Pulmonary artery endothelial cell (primary cell): ENCODE measurements at places on chromosomes 6 and 20.

DNA sequence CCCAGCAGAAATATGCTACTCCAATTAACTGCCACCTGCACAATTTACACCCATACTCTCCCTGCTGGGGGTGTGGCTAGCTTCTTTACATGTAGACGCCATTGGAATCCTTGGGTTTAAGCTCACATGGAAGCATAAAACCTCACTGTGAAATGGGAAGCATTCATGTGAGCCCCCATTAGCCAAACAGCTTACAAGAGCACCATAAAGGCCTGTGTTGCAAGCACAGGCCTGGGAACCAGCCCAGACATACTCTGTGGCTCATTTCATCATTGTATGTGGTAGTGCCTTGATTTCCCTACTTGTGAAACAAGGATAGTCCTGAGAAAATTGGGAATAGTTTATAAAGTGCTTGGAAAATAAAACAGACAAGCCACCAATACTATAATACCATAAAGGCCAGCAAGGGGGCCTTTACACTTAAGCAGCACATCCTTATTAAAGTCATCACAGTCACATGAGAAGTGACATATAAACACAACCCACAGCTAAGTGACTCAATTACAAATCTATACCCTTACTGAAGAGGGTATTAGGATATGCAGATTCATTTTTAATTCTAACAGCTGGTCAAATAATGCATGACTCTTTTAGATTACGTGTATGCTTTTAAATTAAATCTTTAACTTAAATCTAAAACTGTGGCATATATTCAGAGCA lies 6.8 kb downstream of the ADNP start:
- DNase-seq, result no peak

- no peak for DNase-seq
These were observed 90.7 kb upstream of the CCDC28A start for GRCh38 chr6:138682704-138683527.

- DNase-seq, result no peak
These were observed 84.1 kb downstream of the RNF217 start for GRCh38 chr6:125046107-125046925.

GRCh38 chr6:137677709-137678108 lies 183.5 kb upstream of the OLIG3 start:
- DNase-seq, result no peak

- DNase-seq, result no peak
These were observed 8.7 kb downstream of the ZNF335 start for GRCh38 chr20:45963059-45964005.

GRCh38 chr20:43752561-43753301 lies 25.9 kb upstream of the GTSF1L start:
- DNase-seq, result no peak

- peak; percentile 19 for DNase-seq
These were observed 127.5 kb downstream of the PKHD1 start for GRCh38 chr6:51959744-51960383.

- no peak for DNase-seq
These were observed 23.1 kb downstream of the GNAS start for GRCh38 chr20:58875541-58876134.

DNA sequence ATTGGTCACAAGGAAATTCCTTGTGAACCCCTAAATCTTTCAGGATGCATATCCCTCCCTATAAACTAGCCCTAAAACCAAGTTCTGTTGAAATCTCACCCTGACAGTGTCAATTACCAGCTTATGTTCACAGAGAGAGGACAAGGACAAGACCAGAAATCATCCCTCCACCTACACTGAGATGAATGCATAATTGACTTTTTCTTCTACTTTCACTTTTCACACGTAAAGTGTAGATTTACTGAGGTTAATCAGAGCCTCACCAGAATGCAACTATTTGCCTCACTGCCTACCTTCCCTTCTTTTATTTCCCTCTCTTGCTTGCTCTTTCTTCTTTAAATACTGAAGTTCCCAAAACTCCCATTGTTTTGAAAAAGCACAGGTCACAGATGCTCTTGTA lies 15.3 kb upstream of the NKAIN2 start:
- DNase-seq, result no peak

DNA sequence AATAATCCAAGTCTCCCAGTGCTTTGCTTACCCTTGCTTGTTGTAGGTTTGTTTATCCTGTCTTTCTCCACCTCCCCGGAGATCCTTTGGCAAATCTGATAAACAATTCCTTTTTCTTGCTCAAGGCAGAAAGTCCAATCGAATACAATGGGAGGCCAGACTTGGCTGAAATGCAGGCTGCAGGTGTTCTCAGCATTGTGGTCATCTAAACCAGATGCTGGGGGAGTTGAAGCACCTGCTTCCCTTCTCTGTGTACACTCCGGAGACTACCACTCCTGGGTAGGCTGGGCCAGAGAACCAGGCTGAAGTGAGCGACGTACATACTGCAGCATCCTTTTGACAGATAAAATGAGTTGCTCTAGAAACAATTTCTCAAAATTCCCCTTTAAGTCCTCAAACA lies 82.6 kb upstream of the PREP start:
- DNase-seq, result no peak

GRCh38 chr6:161745594-161746141 lies 471.8 kb upstream of the AGPAT4 start:
- DNase-seq, result no peak

DNA sequence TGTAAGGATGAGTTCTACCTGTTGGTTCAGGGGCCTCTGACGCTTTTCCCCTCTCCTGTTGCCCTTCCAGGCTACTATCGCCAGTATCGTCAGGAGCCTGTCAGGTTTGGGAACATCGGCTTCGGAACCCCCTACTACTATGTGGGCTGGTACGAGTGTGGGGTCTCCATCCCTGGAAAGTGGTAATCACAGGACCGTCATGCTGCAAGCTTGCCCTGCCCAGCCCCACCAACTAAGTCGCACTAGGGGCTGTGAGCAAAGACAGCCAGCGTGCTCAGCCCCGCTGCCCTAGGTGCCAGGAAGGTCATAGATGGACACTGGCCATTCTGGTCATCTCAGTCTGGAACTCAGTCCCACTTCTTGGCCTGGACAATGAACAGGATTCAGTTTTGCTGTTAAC lies 102.1 kb downstream of the FNDC1 start:
- no peak for DNase-seq

- DNase-seq, result no peak
These were observed 88.3 kb downstream of the ANKRD60 start for GRCh38 chr20:58139849-58140786.

- DNase-seq, result no peak
These were observed 10.7 kb upstream of the TP53INP2 start for GRCh38 chr20:34693414-34693813.

- DNase-seq, result no peak
These were observed 66.2 kb upstream of the SNX9 start for GRCh38 chr6:157756708-157757429.

GRCh38 chr6:41559655-41560427 lies 13.7 kb downstream of the FOXP4 start:
- no peak for DNase-seq

DNA sequence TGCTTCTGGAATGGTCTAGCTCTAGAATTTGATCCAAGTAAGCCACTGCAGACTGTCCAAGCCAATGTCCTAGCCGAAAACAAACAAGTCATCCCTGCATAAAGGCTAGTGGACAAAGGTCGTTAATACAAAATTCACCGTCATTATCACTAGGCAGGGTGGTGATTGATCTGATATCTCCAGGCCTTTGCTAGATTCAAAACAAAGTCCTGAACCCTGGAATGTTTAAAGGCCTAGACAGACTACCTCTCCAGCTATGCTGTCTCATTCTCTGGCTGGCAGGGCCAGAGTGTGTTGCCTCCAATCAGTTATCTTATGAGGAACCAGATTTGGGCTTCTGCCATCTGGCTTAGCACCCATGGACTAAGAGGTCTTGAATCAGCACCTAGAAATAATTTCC lies 38.3 kb downstream of the MAP7 start:
- DNase-seq, result no peak

GRCh38 chr6:45801471-45802289 lies 214.0 kb downstream of the CLIC5 start:
- DNase-seq, result no peak

- DNase-seq, result no peak
These were observed 69.1 kb downstream of the PPP1R14C start for GRCh38 chr6:150211700-150212511.

- no peak for DNase-seq
These were observed 668.7 kb upstream of the NRSN1 start for GRCh38 chr6:23457321-23457720.

GRCh38 chr20:33333616-33334015 lies 50.6 kb downstream of the BPIFB1 start:
- DNase-seq, result no peak

GRCh38 chr6:9409126-9409525 lies 973.8 kb upstream of the SLC35B3 start:
- DNase-seq, result no peak

- no peak for DNase-seq
These were observed 143.9 kb upstream of the FOXA2 start for GRCh38 chr20:22728146-22728745.

- no peak for DNase-seq
These were observed 385.3 kb downstream of the CDC5L start for GRCh38 chr6:44772838-44773237.

GRCh38 chr20:50436696-50437095 lies 73.5 kb upstream of the PTPN1 start:
- no peak for DNase-seq

DNA sequence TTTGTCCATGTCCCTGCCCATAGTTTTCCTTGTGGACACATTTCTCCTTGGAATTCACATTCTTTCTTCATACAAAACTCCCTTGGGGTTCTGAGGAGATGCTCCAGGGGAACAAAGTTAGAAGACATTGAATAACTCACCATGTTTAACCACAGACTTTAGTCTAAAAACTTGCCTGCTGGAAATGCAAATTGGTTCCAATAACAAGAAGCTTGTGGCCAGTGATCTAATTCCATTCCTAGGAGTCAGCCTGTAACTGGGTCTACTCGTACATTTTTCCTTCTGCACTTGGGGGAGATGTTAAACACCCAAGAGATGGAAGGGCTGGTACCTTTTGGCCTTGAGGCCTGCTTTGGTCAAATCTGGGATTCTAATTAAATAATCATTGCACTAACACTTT lies 60.2 kb downstream of the SCML4 start:
- no peak for DNase-seq

DNA sequence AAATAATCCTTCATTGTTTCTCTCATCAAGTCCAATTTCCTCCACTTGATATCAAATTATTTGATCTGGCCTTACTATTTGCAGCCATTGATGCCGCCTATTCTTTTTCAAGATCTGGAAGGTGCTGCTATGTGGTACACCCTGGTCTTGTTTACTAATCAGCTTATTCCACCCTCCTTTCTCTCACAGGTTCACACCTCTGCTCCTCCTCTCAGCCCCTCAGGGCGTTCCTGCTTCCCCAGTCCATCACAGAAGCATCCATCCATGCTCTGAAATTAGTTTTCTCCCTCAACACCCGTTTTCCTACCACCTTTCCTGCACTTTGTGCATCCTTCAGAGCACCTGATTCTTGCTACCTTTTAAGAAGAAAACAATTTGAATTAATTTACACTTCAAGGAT lies 183.6 kb downstream of the EPHA7 start:
- DNase-seq, result no peak

GRCh38 chr6:168983925-168984324 lies 269.7 kb downstream of the THBS2 start:
- DNase-seq, result no peak

GRCh38 chr6:16238963-16239797 lies 793 bp downstream of the GMPR start:
- no peak for DNase-seq

DNA sequence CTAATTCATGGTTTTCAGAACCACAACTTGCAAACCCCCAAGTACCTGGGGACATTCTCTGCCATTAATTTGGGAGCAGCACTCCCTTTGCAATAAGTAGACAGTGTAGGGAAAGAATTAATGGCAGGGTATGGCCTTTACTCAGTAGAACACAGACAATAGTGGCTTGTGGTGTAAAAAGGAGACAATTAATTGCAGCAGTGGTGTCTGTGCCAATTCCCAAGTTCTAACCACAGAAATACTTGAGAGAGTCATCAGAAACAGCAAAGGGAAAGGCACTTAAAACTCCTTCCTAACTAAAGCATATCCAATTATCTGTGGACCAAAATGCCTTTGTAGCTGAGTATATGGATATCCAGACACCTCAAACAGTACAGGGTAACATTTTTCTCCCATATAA lies 257.6 kb upstream of the POU3F2 start:
- DNase-seq, result no peak

DNA sequence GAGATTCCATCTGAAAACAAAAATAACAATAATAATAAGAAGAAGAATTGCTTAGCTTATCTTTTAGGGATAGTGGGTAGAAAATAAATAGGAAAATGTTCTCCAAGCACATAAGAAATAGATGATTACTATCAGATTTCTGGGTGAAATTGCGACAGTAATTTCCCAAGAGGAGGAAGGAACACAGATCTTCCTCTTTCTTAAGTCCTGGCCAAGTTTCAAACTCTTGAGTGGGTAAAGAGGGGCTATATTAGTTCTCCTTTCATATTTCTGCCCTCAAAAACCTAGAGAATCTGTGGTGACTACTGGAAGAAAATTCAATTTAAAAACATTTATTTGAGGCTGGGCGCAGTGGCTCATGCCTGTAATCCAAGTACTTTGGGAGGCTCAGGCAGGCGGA lies 63.7 kb downstream of the PHACTR2 start:
- DNase-seq, result no peak

- no peak for DNase-seq
These were observed 62.3 kb downstream of the TRAM2 start for GRCh38 chr6:52514514-52514913.

GRCh38 chr20:59047938-59048680 lies 5.5 kb upstream of the PRELID3B start:
- DNase-seq, result no peak

DNA sequence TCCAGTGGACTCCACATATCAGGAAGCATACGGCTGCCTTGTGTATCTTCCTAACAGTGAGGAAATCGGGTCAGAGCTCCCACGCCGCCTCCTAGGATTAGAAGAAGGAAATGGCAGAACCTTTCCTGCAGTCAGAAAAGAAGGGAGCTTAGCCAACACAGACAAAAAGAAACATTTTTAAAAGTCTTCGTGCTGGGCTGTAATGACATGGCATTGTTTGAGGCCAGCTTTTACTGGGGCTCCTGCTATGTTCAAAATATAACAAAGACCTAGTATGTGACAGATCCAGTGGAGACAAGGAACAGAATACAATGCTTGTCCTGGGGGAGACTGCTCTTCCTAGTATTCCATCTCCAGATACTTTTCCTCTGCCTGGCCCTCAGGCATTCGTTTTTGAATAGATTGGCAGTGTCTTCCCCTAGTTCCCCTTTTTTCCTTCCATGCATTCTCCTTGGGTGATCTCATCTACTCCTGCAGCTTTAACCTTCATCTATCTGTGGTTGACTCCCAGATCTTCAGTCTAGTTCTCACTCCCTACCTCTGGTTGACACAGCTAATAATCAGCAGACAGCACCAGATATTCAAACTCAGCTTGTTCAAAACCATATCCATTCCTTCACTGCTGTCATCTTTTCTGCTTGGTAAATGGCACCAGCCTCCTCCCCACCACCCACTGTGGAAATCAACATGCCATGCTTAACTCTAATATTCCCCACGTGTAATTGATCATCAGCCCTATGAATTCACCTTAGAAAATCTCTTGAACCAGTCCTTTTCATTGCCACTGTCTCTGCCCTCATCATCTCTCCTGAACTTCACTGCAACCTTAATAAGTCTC lies 94.5 kb upstream of the VSTM2L start:
- DNase-seq, result no peak

- no peak for DNase-seq
These were observed 621 bp downstream of the GPR63 start for GRCh38 chr6:96836631-96837080.
